Effector CD8-positive, alpha-beta T cell (primary cell): ENCODE measurements at places on chromosomes 7 and 10.
A peak's percentile ranks its signal among the peaks of the same experiment; 100 is the strongest.

DNA sequence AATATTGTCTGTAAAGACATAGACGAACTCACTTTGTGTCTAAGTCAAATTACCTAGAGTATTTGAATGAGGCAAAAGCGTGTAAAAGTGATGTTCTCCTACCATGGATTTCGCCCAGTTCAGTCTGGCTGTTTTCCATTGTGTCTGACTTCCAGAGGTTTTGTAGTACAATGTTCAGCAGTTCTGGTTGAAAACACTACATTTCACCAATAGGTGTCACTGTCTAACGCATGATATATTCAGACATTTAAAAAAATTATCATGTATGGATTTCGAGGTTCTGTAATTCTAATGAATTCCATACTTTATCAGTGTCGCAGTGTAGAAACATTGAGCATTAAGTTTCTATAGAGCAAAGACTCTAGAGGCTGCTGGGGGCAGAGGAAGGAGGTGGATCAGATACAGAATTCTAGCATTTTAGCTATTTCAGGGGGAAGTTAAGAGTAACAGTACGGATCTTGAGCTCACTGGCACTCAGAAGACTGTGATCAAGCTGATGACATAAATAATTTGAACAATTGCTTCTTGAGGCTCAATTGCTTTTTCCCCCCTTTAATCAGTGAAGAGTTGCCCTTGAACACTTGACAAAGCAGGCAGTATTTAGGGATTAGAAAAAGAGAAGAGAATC, 196.9 kb upstream of the RHOBTB1 start:
- no peak for DNase-seq

- DNase-seq = no peak
Measured at GRCh38 chr7:7562736-7563135, 3.9 kb upstream of the MIOS start.

DNA sequence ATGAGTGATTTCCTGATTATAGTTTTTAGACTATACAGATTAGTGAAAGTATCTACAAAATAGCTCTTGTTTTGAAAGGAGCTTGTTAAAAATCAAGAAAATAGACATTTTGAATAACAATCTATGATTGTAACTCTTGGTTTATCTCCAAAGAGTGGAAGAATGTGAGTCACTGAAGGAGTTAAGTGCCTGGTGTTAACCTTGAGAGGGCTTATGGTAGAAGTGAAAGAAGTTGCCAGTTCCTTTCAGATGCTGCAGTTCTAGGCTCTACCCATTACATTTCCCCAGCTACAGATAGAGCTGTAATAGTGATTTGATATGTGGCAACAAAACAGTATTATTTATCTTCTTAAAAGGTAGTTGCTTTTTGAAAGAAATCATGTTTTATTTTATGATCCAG, 12.7 kb downstream of the NRBF2 start:
- no peak for DNase-seq

DNA sequence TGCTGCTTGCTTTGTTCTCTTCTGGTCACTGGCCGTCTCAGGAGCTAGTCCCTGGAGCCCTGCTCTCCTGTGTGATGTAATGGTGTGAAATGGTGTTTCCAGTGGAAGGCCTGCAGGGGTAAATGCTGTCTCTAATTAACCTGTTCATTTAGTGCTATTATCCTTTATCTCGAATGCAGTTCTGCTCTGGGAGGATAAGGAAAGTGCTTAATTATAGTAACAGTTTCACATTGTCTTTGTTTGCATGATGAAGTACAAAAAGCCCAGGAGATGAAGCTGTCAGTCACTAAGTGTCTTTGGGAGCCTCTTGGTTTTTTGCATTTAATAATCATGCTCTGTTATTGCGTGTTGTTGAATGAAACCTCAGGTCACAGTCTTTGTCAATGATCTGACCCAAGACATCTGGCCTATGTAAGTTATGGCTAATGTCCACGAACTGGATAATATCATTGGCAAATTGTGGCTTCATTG, 755.3 kb upstream of the GALNT17 start:
- DNase-seq = no peak

DNA sequence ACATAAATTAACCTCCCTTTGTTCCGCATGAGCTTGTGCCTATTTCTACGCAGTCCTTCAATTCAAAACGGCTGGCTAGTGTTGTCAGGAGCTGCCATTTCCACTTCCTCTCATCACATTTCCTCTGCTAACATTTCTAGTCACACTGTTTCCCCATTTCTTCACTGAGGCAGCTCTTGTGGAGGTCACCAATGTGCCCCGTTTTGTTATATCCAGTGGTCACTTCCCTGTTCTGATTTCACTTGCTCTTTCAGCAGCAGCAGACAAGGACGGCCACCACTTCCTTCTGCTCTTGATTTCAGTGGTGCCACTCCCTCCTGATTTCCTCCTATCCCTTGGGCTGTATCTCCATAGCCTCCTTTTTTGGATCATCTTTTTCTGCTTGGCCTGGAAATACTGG, 64.8 kb upstream of the SEC61G start:
- DNase-seq = no peak

GRCh38 chr10:101161494-101162299, 30.6 kb downstream of the TLX1 start:
- peak; percentile 63 for DNase-seq

GRCh38 chr10:103199488-103199887, 6.4 kb upstream of the NT5C2 start:
- no peak for DNase-seq
